Activated T-cell treated with anti-CD3 and anti-CD28 coated beads, Interleukin-2, amount 50 U/mL, for 4 hours (primary cell): ENCODE measurements at places on chromosomes 4 and X. TPM values are rescaled to one million over a fixed set of nuclear protein-coding genes. Genes with fewer than 3 reads are reported as not detected.

The ATG4A gene
- 12.0 TPM for total RNA-seq

The NUDT11 gene
- total RNA-seq: 3.9 TPM

The KLB gene
- not detected for total RNA-seq

The PNMA5 gene
- total RNA-seq: not detected

The CENPVL1 gene
- not detected for total RNA-seq

The GPR34 gene
- 0.38 TPM for total RNA-seq

The GASK1B gene
- 0.32 TPM for total RNA-seq

The SULT1B1 gene
- total RNA-seq: 0.05 TPM

The C4orf46 gene
- total RNA-seq: 12.7 TPM

DNA sequence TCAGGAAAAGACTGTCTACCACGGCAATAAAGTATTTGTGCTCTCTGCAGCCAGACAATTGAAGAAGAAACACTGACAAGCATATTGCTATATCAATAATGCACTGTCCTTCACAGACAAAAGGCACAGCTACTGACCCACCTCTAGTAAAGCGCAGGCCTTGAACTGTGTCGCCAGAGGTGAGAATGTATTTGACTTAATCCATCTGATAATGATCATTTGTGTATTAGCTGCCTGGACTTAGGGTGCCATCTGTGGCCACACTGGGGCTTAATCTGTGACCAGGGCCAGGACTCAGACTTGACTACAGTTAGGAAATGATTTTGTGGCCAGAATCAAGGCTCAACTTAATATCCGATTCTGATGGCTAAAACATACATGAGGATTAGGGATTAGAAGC, 260.4 kb downstream of the SMARCA1 start:
- DNase-seq: no peak

DNA sequence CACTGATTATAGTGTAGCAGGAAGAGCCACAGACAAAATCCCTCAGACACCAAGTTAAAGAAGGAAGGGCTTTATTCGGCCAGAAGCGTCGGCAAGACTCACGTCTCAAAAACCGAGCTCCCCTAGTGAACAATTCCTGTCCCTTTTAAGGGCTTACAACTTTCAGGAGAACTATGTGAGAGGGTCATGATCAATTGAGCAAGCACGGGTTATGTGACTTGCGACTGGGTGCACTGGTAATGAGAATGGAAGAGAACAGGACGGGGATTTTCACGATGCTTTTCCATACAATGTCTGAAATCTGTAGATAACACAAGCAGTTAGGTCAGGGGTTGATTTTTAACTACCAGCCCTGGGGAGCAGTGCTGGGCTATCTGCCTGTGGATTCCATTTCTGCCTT, 116.7 kb downstream of the MFAP3L start:
- DNase-seq: no peak

- no peak for DNase-seq
Measured at GRCh38 chr4:39004758-39005157, 27.5 kb downstream of the TMEM156 start.

DNA sequence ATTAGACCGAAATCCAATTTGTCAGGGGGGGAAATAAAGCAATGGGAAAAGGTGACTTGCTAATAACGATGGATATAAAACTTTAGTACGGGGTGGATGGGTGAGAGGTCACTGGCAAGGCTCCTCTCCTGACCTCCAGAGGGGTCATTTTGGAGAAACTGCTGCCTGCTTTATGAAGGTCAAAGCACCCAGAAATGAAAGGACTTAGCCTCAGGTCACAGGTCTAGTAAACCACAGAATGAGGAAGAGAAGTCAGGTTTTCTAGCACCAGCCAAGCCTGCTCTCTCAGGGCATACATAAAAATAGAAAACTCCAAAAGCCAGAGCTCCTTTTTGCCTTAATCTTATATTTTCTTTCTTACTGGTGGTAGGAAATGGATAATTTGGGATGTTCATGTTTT, 134.2 kb downstream of the SHROOM3 start:
- DNase-seq: no peak

GRCh38 chrX:98548519-98548918, 1664.8 kb downstream of the RPA4 start:
- no peak for DNase-seq

DNA sequence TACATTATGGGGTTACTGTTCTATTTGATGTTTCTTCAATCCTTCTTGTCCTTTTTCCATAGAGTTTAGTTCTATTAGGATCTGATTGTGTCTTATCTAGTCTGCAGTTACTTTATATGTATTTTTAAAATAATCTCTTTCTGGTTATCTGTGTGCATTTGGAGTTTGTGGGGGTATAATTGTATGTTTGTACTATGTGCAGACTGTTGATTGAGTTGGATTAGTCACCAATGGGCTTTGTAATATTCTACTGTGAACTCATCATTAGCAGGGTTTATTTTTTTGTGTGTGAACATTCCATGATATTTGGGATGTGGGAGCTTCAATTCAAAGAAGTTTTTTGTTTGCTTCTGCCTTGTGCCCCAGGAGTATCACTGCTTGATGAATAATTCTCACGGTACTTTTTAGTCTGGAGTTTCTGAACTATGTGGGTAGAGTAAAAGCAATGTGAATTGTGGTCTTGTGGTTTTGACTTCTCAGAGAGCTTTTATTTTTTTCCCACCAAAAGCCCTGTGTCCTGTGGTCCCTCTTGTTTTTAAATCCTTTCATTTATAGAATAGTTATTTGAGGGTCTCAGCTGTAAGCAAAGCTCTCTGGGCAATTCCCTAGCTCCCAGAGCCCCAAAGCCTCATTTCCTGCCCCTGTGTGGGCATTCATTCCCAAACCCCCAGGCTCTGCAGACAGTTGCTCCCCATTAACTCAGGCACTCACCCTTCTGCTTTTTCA, 127.8 kb downstream of the PHKA2 start:
- no peak for DNase-seq

DNA sequence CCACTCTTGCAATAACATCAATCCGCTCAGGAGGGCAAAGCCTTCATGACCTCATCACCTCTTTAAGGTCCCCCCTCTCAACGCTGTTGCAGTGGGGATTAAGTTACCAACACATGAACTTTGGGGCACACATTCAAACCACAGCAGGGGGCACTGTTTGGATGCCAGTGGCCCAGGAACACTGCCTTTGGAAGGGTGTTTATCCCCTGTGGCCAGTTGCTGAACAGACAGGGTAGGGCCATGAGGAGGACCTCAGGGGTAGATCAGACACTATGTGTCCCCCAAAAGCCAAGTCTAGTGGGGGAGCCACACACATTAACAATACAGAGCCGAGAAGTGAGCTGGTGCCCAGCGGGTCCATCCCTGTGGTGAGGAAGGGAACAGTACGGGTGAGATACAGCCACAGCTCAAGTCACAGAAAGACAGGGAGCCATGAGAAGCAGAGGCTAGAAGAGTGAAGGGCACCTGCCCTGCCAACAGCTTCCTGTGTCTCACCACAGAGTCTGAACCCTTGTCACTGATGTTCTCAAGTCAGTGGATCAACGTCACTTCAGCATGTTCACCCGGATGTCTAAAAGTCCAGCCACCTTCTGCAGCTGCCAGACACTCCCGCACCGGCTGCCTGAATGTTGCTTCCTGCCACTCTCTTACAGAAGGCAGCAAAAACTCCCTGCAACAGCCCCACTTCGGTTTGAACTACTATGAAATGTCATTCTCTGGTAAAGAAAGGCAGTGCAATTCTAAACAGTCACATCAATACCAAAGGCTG, 19.9 kb upstream of the MXD4 start:
- peak; percentile 71 for DNase-seq

- no peak for DNase-seq
Measured at GRCh38 chrX:49237060-49237459, 1.8 kb downstream of the CCDC22 start.

DNA sequence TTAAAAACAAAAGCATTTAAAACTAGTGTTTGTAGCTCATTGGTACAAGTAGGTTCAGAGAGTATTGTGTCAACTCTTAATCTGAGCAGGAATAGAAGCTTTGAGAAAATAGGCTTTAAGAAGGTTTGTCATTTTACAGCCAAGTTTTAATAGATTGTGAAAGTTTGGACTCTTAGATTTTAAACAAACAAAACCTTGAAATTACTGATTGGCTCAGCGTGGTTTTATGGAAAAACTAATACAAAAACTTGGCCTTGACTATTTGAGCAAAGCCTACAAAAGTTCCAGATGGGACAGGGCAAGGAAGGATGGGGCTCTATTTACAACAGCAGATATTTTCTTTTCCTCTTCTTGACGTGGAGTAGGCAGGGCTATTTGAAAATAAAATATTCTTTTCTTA, 16.5 kb downstream of the ZFX start:
- DNase-seq: no peak

- DNase-seq: no peak
Measured at GRCh38 chrX:45748369-45748774, 547.7 kb upstream of the DIPK2B start.

DNA sequence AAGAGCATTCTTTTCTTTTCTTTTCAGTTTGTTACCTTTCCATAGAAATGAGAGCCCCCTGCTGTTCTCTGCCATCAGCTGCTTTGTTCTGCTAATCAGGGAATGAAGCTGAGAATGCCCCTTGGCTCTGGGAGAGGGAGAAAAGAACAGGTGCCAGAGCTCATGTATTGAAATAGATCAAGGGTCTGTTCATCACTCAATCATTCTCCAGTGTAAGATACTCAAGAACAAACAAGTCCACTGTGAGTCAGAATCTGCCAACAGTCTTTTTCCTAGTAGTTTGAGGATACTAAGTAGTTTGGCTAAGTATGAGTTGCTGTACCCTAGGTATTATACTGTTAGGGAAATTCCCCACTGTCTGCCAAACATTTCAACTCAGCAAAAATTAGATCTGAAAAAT, 144.3 kb downstream of the RTL3 start:
- no peak for DNase-seq

- no peak for DNase-seq
Measured at GRCh38 chrX:47621851-47622250, 2.2 kb upstream of the SYN1 start.

GRCh38 chr4:54099287-54099747, 646 bp upstream of the GSX2 start:
- no peak for DNase-seq

DNA sequence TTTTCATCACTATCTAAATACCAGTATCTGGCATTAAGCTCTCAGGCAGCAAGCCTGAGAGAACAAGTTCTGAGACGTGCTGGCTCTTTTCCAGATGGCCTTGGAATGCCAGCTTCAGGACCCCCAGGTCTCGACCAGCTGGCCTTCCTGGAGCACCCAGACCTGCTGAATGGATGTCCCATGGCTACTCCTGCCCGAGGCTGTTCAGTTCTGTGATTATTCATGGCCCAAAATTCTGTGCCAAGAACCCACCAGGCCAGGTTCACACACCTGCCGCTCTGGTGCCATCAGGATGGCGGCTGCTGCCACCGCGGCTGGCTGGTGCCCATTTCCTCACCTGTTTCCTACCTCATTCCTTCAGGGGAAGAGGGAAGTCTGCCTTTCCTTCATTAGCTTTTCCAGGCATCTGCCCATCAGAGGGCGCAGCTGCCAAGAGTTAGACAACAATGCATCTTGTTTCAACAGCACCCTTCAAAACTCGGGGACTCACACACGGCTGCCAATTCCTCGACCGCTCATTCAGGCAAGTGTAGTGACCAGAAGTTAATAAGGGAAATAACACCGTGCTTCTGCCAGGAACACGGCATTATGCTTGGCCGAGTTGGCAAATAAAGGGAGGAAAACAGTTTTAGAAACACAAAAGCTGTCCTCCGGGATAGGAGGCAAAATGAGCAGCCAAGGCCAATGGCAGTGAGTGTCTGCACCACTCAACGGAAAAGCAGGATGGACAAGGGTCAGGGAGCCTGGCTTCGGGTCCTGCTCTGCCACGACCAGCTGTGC, 173.8 kb downstream of the NSUN7 start:
- no peak for DNase-seq

DNA sequence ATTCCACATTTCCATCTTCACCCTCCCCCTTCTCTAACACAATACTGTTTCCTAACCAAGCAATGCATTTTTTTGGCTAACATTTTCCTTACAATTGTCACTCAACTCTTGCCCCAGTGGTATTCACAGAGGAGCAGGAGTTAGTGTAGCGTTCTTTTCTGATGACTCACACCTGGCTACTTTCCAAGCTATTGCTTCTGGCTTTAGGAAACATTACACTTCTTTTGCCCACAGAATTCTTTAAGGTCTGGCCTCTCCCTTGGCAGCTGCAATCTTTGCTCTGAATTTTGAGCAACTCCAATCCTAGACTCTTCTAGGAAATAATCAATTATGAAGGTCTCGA, 27.5 kb upstream of the PDGFC start:
- no peak for DNase-seq

- DNase-seq: no peak
Measured at GRCh38 chr4:27005501-27005900, 144.9 kb downstream of the STIM2 start.

DNA sequence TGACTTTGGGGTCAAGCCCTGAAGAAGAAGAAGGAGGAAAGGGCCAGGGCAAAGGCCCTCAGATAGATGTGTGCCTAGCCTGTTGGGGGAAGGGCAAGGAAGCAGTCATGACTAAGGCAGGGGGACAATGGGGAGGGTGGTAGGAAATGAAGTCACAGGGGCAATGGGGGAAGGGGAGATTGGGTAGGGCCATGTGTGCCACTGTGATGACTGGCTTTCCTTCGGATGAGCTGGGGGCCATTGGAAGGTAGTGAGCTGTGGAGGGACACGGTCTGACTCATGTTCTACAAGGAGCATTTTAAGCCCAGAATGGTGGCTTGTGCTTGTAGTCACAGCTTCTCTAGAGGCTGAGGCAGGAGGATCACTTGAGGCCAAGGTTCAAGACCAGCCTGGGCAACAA, 642.0 kb downstream of the MID1IP1 start:
- DNase-seq: no peak

- no peak for DNase-seq
Measured at GRCh38 chr4:150106886-150107285, 28.6 kb downstream of the DCLK2 start.

DNA sequence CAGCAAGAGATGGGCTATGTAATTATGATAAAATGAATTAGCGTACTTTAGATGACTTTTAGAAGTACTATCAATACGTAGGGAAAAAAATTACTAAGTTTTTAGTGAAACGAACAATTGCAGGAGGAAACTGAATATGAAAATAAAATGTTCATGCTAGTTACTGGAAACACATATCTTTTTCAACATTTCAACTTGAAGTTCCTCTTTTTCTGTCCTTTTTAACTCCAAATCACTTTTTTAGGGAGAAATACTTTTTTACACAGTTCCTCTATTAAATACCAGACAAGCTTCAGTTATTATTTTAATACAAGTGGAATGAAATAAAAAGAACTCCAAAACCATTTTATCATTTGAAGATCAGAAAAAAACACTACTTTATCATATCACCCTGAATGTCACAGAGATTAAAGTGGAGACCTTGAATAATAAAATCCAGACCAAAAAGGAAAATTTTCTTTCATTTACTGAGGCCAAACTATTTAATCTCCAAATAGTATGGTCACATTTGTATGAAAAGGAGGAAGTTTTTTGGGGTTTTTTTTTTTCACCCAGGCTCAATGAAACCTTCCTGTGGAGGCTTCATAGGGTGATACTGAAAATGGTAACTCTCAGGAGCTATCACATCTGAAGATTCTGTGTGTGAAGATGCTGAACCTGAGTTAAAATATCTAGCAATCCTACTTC, 306.2 kb downstream of the INPP4B start:
- DNase-seq: no peak

DNA sequence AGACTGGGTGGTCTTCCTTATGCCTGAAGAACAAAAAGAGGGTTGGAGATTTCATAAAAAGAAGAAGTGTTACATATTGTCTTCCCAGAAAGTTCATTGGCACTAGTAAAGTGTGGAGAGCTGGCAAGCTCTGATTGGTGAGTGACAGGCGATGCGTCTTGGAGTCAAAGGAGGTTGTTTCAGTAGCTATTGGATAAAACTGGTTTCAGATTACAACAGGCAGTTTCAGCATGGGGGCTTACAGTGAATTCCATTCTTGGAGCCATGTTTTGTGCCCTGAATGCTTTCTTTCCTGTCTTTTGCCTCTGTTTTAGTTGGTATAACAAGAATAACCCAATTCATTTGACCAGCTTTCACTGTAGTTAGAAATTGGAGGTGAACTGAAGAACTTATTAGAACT, 750.5 kb downstream of the ADGRL3 start:
- DNase-seq: no peak
